ENCODE measurements at places on chromosomes 1 and 21.

DNA sequence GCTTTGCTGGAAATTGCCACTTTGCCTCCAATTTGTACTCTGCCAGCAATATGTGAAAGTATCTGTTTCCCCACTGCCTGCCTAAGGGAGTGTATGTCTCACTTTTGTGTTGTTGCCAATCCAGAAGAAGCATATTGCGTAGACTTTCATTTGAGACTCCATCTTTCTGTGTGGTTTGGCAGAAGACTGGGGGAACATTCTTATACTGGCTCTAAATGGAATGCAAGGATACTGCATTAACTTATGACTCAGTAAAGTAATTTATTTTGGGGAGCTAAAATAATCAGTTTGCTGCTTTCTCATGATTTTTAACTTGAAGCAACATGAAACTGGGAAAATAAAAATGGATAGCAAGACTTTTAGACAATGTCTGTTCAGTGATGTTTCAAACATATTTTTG, 107.7 kb upstream of the TMPRSS2 start:
- DNase-seq: no peak

GRCh38 chr1:197358959-197359358, 90.9 kb downstream of the CRB1 start:
- DNase-seq: no peak

DNA sequence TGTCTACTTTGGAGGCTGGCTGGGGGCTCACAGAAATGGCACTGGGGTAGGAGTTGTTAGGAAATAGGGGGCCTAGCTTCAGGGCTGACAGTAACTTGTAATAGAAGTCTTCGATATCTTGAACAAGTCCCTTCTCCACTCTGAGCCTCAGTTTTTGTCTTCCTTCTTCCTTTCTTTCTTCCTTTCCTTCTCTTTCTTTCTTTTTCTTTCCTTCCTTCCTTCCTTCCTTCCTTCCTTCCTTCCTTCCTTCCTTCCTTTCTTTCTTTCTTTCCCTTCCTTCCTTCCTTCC, 12.9 kb downstream of the BTG2 start:
- DNase-seq: no peak

DNA sequence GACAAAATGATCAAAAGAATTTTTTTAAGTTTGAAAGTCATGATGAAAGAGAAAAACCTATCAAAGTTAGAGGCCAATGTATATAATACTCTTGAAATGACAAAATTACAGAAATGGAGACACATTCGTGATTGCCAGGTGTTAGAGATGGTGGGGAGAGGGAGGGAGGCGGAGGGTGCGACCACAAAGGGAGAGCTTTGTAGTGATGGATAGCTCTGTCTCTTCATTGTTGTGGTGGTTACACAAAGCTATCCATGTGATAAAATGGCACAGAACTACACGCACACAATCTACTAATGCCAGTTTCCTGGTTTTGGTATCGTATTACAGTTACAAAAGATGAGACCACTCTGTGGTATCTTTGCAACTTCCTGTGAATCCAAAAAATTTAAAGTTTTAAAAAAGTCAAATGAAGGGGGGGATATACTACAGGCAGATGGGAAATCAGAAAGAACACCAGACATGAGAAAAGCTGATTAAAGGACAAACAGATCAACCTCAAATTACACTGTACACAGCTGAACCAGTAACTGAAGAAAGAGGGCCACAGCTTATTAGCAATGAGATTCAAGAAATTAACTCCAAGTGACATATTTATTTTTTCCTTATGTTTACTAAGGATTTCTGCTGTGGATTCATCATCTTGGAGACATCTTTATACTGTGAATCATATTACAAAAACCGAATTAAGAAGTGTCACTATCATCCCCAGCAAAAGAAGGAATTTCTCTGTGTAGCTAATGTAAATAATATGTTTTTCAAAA, 199.1 kb downstream of the SLC45A1 start:
- no peak for DNase-seq

- DNase-seq: no peak
These were observed 105.0 kb downstream of the SIM2 start for GRCh38 chr21:36803816-36804439.

GRCh38 chr1:188224263-188224662, 1395.5 kb downstream of the PLA2G4A start:
- no peak for DNase-seq

DNA sequence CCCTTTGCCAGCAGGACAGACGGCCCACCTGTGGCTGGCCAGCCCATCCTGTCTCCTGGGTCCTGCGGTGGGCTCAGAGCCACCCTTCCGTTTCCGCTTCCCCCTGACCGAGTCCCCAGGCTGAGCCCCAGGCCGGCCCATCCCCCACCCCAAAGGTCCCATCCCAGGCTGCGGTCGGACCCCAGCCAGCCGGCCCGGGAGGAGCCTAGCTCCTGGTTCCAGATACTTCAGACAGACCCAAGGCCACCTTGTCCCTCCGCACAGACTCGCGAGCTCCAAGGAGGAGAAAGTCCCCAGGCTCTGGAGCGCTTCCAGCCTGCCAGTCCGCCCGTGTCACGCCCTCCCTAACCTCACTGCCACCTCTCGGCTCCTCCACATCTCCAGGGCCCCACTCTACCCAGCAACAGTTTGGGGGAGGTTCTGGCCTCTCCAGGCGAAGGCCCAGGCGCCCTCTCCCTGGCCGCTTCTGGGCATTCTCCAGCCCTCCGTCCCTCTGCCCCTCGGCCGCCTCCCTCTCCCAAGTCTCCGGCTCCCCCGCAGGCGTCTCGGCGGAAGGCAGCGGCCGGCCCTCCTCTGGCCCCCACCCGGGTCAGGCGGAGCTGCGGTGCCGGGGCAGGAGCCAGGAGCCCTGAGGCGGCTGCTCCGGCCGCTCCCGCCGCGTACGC, 835 bp downstream of the LRRN2 start:
- DNase-seq: no peak

GRCh38 chr1:244439391-244440032, 12.2 kb downstream of the ADSS2 start:
- no peak for DNase-seq

DNA sequence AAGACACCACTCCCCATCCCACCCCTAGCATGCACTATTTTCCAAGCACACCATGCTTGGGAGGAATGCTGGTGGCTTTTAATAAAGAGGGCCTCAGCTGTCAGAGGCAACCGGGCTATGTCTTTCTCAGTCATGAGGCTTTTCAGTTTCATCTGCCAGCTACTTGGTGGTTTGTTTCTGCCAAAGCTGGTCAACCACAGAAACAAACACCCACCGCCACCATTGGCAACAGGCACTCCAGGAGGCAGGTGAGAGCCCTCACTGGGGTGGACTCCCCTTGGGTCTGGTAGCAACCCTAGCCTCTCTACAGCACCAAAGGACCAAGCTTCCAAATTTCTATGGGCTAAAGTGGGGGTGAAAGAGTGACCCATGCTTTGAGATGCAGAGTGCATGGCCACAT, 54.3 kb upstream of the CD1D start:
- DNase-seq: no peak

DNA sequence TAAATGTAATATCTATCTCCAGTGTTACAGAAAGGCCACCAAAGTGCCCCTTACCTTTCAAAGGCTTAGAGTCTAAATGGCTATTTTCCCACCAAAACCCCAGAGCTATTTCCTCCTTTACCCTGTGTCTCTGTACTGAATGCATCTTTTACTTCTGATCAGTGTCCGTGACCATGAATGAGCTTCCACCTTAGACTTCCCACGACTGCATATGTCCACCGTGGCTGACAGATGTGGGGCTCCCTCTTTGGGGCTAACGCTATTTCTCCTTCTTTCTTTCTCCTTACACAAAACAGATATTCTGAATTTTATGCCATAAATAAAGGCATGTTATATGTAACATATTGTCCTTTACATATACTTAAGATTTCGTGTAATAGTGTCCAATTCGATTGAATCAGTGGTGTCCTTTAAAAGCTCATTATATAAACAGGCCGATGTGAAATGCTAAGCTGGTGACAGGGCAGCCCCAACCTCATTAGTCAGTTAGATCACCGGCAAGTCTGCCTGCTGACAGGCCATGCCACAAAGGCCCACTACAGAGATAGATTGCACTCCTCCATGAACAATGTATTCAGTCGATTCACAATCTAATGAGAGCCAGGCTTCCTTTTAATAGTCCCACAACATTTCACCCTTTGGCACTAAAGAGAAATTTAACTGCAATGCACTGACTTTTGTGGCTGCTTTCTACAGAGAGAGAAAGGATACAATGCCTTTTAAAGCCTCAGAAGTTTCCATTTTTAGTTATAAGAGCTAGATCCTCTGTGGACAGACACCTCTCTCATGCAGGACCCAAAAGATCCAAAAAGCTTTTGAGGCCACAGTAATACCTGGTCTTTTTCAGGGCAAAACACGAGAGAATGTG, 297.9 kb downstream of the PCP4 start:
- DNase-seq: no peak

- no peak for DNase-seq
These were observed at the start of gene DCDC2B for GRCh38 chr1:32208891-32209328. Gene DCDC2B (plus strand): TSS chr1:32209089. CDS start chr1:32209094, 5 bp downstream.

DNA sequence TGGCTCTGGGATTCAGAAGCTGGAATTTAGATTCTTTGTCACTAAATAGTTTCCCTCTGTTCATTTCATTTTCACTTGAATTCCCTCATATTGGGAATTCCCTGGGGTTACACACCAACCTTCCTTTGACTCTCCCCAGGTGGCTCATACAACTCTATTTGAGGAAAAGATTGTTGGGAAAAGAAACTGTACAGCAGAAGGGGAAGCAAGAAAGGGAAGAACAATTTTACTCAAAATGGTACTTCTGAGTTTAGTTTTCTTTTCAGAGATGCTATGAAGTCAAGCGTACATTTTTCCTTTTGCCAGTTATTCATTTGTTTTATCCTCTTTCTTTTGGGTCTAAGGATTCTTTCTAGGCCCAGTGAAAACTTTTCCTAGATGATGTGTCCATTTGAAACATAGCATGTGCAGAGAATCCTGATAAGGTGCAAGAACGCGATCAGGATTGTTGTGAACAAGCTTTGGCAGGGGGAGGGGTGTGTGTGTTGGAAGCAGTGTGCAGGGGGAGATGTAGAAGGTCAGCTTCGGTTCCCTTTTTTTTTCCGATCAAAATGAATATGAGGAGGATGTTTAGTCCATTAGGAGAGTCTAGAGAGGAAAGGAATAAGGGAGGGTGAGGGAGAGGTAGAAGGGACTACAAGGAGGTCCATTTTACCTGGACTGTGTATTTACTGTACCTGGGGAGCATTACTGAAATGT, 26.8 kb upstream of the CD1D start:
- DNase-seq: no peak

- no peak for DNase-seq
These were observed 31.9 kb downstream of the GNPAT start for GRCh38 chr1:231272880-231273279.

GRCh38 chr1:60746278-60746791, 336.0 kb upstream of the NFIA start:
- peak; percentile 29 for DNase-seq

DNA sequence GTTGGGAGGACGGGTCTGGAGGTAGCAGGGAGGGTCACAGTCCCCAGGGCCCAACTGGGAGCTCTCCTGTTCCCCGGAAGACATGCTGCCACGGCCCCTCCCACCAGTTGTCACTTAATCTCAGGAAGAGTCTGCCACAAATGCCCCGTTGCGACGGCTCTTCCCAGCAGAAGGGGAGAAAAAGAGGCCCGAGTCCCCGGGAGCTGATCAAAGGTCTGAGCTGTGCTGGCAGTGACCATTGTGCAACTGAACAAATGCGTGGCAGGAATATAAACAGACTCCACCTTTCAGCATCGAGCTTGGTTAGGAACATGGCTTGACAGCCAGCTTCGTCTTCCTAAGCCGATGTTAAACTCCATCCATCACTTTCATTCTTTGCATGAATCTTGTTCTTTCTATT, 27.8 kb upstream of the ZBTB21 start:
- DNase-seq: no peak

GRCh38 chr1:32538887-32539583, at the start of gene ZBTB8A:
Gene ZBTB8A (plus strand): TSS chr1:32539427. CDS start chr1:32592932, 53,505 bp downstream.
- DNase-seq: peak; percentile 21

DNA sequence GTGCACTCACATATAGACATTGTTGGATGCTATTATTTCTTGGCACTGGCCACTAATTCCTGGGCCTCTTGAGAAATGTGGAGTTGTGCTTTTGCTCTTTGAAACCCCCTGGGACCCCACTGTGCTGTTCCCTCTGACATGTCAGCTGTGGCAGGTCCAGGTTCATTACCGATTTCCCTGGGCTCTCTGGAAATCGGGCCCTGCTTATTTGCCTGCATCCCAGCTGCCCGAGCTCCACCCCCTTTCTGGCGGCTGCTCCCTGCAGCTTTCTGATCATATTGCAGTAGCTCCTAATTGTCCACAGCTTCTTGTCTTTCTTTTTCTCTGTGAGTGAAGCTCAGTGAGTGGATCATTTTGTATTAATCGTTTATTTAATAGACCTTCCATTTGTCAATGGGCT, 183.7 kb upstream of the FAM78B start:
- no peak for DNase-seq

DNA sequence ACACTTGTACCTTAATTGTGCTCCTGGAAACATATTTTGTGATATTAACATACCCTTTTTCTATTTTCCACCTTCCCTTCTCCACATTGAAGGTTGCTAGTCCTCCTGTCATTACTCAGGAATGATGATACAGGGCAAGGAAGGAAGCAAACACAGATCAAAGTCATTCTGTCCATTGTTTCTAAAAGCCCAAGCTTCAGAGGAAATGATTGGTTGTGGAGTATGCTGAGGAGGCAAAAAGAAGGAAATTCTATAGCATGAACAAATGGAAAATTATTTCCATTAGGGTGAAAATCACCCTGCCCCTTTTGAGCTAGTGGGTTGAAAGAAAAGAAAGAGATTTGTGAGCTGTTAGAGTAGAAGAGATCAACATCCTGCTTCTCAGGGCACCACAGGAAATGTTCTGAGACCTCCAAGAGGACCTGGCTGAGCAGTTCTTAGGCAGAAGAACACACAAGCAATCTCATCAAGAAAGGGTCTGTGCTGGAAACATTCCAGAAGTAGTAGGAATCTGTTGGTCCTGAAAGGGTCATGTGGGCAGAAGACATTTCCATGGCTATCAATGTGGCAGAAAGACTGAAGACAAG, 29.0 kb upstream of the PRRX1 start:
- DNase-seq: no peak

DNA sequence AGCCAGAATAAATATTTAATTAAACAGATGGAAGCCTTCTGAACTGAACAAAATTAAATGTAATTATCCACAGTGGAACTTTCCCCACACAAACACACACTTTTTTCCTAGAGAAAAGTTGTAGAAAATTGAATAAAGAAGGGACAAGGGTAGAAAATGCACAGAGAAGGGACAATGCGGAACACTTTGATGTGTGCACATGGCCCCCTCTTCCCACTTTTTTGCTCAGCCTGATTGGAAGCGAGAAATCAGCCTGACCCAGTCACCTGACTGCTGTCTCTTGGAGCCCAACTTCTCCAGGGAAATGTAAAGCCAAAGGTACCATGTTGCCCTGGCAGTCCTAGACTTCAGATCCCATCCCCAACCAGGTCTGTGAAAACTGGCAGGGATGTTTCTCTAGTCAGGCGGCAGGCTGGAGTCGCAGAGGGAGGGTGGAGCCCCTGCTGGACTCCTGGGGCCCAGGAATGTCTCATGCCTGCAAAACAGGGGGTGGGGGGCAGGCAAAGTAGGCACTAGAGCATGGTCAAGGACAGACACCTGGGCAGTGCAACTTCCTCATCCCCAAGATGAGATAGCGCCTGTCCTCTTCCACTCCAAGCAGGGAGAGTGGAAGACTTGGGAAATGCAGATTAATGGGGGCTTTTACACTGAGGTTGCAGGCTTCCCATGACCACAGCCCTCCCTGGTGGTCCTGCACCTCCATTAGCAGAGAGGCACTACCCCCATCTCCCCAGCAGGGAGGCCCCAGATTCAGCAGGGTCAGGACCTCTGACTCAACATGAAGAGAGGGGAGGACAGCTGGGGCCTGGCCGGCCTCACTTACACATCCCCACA, 2.8 kb downstream of the CERS2 start:
- no peak for DNase-seq

Measured in occipital lobe (tissue), 3 donors.